ENCODE measurements at places on chromosomes 7 and 10.
A peak's percentile ranks its signal among the peaks of the same experiment; 100 is the strongest.

DNA sequence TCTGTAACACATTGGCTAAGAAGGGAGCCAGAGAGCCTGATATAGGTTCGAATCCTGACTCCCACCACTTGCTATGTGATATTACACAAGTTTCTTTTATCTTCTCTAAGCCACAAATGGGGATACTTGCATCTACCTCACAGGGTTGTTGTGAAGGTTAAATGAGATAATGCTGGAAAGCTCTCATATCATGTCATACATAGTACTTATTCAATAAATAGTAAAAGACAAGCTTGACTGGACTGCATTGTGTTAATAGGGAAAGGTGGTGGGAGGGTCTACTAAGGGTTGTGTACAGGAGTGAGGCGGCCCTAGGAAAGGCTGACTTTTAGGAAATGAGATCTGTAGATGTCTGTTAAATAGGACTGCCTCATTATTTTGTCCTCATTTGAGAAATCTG is 35.8 kb upstream of the DNMBP start:
- no peak for DNase-seq

GRCh38 chr10:99304862-99305229 is 24.3 kb upstream of the CNNM1 start:
- no peak for DNase-seq

GRCh38 chr7:100044718-100045117 is 4.9 kb upstream of the ZSCAN21 start:
- DNase-seq = no peak

GRCh38 chr7:130667593-130668257 is 823 bp downstream of the COPG2 start:
- DNase-seq = peak; percentile 50

DNA sequence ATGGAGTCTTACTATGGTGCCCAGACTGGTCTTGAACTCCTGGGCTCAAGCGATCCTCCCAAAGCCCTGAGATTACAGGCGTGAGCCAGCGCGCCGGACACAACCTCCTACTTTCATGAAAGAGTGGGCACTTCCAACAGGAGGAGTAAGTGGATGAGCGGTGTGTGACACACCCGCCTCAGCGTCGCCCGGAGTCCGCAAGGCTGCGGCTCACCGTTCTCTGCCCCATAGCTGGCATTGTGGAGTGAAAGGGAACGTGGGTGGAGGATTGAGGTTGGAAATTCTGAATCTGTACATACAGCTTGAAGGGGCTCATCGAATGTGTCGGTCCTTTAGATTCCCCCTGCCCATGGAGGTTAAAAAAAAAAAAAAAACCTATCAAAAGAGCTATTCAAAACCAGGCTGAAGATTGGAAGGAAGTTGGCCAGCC is 524 bp upstream of the PRXL2A start:
- peak; percentile 46 for DNase-seq

GRCh38 chr10:127041552-127041951 is 136.3 kb downstream of the DOCK1 start:
- no peak for DNase-seq

DNA sequence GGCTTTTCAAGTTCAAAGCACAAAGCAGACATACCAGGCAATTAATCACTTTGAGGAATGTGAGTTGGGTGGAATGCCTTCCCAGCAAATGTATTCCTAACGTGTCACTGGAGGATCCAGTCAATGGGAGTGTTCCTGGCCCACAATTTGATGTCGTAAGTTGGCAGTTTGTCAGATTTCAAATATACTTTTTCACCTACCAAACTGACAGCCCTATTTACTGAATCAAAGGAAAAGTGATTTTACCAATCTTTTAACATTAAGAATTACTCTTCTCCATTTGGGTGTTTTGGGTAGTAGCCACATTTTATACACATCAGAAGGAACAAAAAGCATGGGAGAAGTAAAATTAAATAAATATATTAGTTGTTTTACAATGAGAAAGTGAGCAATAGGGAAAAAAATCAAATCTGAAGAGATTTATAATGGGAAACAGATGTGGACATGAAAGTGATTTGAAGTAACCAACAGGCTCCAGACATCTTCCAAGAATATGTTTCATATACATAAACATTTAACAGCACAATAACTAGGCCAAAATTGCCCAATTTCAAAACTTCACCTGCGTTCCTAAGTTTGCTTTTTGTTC is 222.9 kb downstream of the MTERF1 start:
- DNase-seq = peak; percentile 65

GRCh38 chr10:121578965-121579364 is 19.3 kb downstream of the FGFR2 start:
- DNase-seq = no peak

- DNase-seq = peak; percentile 6
Observed at GRCh38 chr7:93836116-93836515, 54.4 kb downstream of the TFPI2 start.

DNA sequence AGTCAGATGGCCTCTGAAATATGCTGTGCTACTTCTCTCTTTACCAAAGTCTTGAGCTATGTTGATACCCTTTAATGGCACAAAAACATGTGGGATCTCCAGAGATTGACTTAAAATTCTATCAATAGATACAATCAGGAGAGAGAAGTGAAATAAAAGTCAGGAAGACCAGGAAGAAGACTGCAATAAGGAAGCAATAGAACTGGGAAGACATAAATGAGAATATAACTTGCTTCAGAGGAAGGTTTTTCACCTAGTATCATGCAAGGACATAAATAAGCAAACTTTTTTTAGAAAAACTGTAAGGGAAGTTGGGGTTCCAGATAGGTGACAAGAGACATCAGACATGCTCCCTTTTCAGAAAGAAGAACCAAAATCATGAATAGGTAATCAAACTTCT is 227.3 kb downstream of the XPNPEP1 start:
- DNase-seq = no peak

DNA sequence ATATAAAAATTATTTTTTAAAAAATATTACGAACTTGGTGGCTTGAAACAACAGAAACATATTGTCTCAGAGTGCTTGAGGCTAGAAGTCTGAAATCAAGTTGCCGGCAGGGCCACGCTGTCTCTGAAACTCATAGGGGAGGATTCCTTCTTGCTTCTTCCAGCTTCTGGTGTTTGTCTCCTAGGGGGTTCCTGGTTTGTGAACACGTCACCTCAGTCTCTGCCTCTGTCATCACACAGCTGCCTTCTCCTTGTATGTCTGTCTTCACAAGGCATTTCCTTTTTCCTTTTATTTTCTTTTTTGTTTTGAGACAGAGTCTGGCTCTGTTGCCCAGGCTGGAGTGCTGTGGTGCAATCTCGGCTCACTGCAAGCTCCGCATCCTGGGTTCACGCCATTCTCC is 12.7 kb upstream of the SNX8 start:
- DNase-seq = no peak

DNA sequence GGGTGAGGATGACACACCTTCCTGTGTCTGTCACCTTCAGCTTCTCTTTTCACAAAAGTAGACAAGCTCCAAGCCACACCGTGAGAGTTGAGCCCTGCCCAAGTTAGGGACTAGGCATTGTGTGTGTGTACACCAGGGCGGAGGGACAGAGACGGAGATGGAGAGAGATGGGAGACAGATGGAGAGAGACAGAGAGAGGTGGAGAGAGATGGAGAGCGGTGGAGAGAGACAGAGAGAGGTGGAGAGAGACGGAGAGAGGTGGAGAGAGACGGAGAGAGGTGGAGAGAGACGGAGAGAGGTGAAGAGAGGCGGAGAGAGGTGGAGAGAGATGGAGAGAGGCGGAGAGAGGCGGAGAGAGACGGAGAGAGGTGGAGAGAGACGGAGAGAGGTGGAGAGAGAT is 207.0 kb downstream of the DNAJB6 start:
- DNase-seq = no peak

- no peak for DNase-seq
Observed at GRCh38 chr7:7790041-7790741, 71.8 kb upstream of the RPA3 start.

DNA sequence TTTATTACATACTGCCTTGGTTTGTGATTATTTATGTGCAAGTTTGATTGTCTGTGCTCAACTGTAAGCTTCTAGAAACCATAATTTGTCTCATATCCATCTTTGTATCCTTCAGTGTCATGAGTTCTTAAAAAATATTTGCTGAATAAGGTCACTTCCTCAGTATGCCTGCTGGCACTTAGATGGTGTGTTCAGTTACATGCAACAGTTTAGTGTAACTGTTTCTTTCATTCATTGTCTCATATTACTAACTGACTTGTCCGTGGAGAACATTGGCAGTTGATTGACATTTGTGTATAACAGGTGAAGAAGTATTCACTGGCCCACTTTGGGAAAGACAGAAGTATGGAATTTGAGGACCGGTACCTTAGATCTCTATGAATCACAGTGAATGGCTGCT is 236.9 kb downstream of the PRKG1 start:
- peak; percentile 21 for DNase-seq

DNA sequence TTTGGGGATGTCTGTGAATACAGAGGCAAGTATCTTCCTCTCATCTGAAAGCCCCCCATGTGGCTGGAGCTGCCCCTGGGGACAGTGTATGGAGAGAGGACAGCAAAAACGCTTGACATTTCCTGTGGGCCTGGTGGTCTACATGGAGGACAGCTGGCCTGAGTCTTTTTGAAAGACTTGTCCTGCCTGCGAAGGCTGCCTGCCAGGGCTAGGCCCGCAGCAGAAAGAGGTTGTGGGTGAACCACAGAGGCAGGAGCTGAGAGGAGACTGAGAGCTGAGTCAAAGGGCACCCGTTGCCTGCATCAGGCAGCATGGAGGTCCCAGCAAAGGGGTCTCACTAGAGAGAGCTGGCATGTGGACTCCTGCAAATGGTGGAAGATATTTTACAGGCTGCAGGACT is 66.4 kb downstream of the KAT6B start:
- no peak for DNase-seq

GRCh38 chr7:101058355-101058754 is 26.9 kb upstream of the TRIM56 start:
- DNase-seq = peak; percentile 82

DNA sequence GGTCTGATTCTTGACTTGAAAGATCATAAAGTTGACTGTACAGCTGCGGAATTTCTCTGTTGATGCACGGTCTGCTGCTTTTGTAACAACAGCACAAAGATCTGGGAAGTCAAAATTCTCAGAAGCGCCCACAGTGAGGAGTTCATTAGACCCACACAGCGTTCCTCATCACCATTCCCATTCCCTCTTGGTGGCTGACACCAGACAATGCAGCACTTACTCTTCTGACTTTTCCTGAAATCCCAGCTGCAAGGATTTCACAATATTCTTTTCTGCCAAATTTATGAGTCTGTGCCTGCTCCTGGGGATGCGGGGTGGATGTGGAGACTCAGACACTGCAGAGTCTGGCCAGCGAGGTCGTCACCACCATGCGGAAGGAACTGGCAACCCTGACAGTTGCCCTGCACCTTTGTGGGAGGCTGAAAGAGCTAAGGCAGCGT is 233.9 kb downstream of the FANK1 start:
- no peak for DNase-seq

GRCh38 chr7:39758234-39758970 is 135.0 kb downstream of the RALA start:
- DNase-seq = no peak

GRCh38 chr7:140694592-140694991 is 1.9 kb upstream of the NDUFB2 start:
- no peak for DNase-seq

GRCh38 chr10:28850784-28851183 is 173.5 kb downstream of the BAMBI start:
- DNase-seq = no peak

DNA sequence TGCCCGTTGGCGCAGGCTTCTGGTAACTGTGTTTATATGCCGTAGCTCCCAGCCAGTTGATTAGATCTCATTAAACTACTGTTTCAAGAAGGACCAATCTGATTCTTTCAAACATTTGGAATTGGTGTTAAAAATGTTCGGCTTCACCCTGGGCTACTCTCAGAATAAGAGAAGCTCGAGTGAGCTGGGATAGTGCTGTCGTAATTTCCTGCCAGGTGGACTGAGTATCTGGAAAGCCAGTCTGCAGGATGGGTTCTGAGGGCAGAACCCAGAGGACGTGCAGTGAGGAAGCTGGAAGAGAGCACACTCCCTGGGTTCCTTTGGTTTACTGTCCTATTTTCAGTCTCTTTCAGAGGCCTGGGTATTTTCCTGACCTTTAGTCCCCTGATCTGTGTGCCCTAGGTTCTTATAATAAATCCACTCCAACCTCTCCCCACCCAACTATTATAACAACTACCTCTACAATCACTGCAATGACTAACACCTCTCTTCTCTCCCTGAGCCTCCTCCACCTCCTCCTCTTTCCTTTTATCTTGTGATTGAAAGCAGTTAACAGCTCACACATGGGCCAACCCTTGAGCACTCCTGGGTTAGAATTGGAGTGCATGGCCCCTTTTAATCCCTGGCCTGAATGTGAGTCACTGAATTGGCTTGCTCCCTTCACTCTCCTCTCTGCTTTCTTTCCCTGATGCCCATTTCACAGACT is 63.0 kb downstream of the AOAH start:
- DNase-seq = no peak

DNA sequence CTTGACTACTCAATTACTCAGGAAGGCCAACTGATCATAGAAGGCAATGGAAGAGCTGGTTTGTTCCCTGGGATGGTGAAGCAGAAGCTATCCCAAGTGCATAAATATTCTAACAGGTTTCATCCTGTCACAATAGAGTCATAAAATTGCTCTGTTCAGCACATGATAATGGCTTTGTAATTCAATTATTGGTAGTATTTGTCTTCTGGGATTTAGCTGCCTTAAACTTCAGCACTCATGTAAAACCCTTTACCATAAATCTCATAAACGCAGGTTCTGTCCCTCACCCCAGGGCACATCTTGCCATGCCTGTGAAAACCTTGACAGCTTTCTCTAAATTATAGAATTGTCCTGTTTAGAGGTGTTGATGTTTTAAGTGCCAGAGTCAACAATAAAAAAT is 417.6 kb downstream of the SORCS1 start:
- no peak for DNase-seq

DNA sequence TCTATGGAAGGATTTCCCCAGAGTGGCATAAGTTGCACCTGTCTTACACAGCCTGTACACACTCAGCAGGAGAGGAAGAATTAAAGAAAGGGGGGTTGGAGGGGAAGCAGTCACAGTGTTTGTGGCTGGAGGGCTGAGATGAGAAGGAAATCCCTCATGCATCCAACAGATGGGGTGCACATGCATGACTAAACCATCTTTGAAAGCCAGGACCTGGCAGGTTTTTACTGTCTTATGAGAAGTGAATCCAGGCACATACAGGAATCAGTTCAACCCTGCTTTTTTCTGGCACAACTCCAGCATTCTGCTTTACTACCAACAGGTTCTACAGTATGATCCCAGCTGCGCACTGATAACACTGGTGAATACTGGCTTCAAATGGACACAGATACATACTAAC is 107.7 kb downstream of the CACNA2D1 start:
- peak; percentile 69 for DNase-seq

DNA sequence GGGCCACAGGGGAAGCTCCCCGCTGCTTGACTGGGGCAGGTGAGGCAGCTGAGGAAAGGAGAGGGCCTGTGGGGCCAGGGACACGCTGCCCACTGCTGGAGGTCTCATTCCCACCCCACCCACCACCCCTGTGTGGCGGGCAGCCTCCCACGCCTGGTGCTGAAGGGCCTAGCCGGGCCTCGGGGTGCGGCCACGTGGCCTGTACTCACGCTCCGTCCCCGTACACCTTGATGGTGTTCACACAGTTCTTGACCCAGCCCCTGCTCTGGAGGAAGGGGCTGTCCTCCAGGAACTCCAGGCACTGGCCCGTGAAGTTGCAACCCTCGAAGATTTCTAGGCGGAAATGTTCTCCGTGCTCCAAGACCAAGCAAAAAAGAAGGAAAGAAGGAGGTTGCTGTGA is 4.0 kb downstream of the CRYGN start:
- DNase-seq = no peak

GRCh38 chr10:69980672-69981071 is 72.0 kb upstream of the MACROH2A2 start:
- DNase-seq = no peak
